PC-9 (cell line): ENCODE measurements at places on chromosomes 1 and 21.

DNA sequence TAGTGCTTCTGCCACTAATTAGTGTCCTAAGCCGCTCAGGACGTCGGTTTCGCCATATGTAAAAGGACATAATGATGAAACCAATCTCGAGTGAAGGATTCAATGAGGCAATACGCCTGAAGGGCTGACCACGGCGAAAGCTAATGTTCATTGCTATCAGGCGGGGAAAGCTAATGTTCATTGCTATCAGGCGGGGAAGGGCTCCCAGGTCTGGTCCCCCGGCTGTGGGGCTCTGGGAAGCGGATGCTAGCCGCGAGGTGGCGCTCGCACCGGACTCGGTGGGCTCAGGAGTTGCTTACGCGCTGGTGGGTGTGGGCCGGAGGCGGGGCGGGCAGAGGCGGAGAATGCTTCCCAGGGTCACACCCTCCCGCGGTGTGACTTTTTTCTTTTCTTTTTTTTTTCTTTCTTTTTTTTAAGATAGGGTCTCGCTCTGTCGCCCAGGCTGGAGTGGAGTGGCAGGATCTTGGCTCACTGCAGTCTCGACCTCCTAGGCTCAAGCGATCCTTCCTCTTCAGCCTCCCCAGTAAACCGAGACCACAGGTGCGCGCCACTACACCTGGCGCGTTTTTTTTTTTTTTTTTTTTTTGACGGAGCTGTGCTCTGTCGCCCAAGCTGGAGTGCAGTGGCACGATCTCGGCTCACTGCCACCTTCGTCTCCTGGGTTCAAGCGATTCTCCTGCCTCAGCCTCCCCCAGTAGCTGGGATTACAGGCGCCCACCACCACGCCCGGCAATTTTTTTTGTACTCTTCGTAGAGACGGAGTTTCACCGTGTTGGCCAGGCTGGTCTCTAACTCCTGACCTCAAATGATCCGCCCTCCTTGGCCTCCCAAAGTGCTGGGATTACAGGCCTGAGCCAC, 1.1 kb upstream of the PEAR1 start:
- peak; percentile 75 for DNase-seq
- H3K4me3 ChIP-seq: peak overlapping the region; percentile 24; the same call in 1 of the 2 replicates
- H3K36me3 ChIP-seq: no peaks in the 10 kb centered on the region
- H3K27ac ChIP-seq: no peak overlapping the region
- peaks cover 23% of the 10 kb centered on the region for H3K4me1 ChIP-seq

DNA sequence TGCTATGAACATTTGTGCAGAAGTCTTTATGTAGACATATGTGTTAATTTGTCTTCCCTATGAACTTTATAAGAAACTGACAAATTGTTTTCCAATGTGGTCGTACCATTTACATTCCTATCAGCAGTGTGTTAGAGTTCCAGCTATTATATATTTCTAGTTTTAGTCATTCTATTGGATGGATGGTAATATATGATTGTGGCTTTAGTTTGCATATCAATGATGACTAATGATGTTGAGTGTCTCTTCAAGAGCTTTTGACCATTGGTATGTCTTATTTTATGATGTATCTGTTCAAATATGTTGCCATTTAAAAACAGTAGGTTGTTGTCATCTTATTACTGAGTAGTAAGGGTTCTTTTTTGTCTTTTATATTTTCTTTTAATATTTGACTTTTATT, 16.2 kb upstream of the ZNF326 start:
- no peak for DNase-seq
- H3K4me1 ChIP-seq: peaks cover 62% of the 10 kb centered on the region
- H3K4me3 ChIP-seq: no peak overlapping the region
- no peak overlapping the region for H3K27ac ChIP-seq
- H3K27me3 ChIP-seq: no peaks in the 10 kb centered on the region

DNA sequence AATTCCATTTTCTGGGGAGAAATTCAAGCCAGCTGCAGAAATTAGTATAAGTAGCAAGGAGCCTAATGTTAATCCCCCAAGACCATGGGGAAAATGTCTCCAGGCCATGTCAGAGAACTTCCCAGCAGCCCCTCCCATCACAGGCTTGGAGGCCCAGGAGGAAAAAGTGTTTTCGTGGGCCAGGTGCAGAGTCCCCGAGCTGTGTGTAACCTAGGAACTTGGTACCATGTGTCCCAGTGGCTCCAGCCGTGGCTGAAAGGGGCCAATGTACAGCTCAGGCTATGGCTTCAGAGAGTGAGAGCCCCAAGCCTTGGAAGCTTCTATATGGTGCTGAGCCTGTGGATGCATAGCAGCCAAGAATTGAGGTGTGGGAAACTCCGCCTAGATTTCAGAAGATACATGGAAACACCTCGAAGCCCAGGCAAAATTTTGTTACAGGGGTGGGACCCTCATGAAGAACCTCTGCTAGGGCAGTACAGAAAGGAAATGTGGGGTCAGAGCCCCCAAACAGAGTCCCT, 286.3 kb downstream of the MATN1 start:
- H3K27ac ChIP-seq: no peak overlapping the region
- H3K36me3 ChIP-seq: no peaks in the 10 kb centered on the region
- no peaks in the 10 kb centered on the region for H3K27me3 ChIP-seq
- no peak for DNase-seq

GRCh38 chr1:207004931-207005830, 27.4 kb downstream of the C1orf116 start:
- H3K27me3 ChIP-seq: no peaks in the 10 kb centered on the region
- H3K36me3 ChIP-seq: no peaks in the 10 kb centered on the region

DNA sequence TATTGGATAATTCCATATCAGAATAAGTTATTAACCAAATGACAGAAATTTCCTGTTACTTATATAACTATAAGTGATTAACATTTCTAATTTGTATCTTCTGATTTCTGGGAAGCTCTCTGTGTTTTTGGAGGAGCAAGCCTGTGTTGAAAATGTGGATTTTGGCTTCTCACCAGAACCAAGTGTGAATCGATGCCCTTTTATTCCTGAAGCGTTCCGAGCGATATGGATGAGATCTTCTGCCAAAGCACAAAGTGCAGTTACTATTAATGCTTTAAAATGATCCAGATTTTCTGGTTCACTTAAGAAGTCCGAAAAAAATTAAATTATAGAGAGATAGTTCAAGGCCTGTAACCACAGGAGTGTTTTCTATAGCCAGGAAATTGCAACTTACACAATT, 22.8 kb downstream of the ALG14 start:
- H3K36me3 ChIP-seq: no peaks in the 10 kb centered on the region
- no peak overlapping the region for H3K27ac ChIP-seq

GRCh38 chr21:39674801-39675200, 62.1 kb downstream of the B3GALT5 start:
- peaks cover 46% of the 10 kb centered on the region for H3K27me3 ChIP-seq
- DNase-seq: no peak
- H3K4me1 ChIP-seq: no peaks in the 10 kb centered on the region
- no peak overlapping the region for H3K4me3 ChIP-seq
- H3K36me3 ChIP-seq: no peaks in the 10 kb centered on the region

DNA sequence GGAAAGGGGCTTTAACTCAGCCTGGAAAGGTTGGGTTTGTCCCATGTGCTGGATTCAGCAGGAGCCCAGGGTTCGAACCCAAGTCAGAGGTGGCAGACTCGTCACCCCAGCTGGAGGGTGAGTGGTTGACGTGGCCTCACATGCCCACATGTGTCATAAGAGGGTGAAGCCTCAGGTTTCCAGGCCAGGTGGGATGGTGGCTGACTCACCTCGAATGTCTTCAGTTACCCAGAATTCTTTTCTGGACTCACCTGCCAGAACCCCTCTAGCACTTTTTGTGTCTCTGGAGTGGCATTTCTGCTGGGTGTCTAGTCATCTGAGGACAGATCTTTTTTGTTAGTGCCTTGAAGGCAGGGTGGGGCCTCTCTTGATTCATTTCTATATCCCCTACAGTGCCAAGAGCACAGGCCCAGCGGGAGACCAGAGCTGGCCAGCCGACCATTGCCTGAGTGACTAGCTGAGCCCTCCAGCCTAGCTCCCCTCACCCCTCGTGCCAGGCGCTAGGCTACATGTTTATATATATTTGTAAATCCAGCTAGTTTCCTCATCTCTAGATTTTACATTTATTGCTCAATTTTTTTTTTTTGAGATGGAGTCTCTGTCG, 28.1 kb downstream of the IL6R start:
- H3K4me3 ChIP-seq: no peak overlapping the region
- H3K36me3 ChIP-seq: no peaks in the 10 kb centered on the region
- H3K4me1 ChIP-seq: peaks cover 27% of the 10 kb centered on the region
- no peaks in the 10 kb centered on the region for H3K27me3 ChIP-seq
- peak; percentile 95 for DNase-seq

DNA sequence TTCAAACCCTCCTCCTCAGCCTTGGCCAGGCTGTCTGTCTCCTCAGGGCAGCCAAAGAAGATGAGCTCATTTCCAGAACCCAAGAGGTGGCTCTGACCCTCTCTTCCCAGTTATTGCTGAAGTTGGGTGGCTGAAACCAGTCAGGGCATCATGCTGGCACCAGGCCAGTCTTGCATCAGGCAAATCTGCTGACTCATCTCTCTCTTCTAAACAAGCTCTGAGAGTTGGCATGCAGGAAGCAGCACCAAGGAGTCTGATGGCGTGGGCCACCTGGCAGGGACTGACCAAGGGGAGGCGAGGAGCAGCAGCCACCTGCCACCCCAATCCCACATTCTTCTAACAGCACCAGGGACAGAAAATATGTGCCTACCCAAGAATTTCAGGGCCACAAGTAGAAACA, 104.8 kb upstream of the ATP1A1 start:
- peaks cover 14% of the 10 kb centered on the region for H3K4me1 ChIP-seq
- H3K36me3 ChIP-seq: no peaks in the 10 kb centered on the region
- no peak overlapping the region for H3K4me3 ChIP-seq
- peak overlapping the region; percentile 63 for H3K27ac ChIP-seq
- peak; percentile 77 for DNase-seq

- H3K27me3 ChIP-seq: no peaks in the 10 kb centered on the region
- peak within 1 kb of the TSS; percentile 60 for H3K27ac ChIP-seq
- DNase-seq: peak; percentile 93
- H3K36me3 ChIP-seq: no peaks in the 10 kb centered on the region
Measured at GRCh38 chr1:202957733-202958543, at the start of gene ADIPOR1. ADIPOR1 (minus strand) TSS chr1:202958312; CDS start chr1:202951070, 7,242 bp downstream.

- DNase-seq: no peak
- no peak overlapping the region for H3K4me3 ChIP-seq
- H3K4me1 ChIP-seq: peaks cover 26% of the 10 kb centered on the region
- H3K27ac ChIP-seq: no peak overlapping the region
Measured at GRCh38 chr21:35043549-35043948, 5.6 kb downstream of the RUNX1 start.
